T47D (cell line): ENCODE measurements at places on chromosomes 2 and 18.
A peak's percentile ranks its signal among the peaks of the same experiment; 100 is the strongest.

DNA sequence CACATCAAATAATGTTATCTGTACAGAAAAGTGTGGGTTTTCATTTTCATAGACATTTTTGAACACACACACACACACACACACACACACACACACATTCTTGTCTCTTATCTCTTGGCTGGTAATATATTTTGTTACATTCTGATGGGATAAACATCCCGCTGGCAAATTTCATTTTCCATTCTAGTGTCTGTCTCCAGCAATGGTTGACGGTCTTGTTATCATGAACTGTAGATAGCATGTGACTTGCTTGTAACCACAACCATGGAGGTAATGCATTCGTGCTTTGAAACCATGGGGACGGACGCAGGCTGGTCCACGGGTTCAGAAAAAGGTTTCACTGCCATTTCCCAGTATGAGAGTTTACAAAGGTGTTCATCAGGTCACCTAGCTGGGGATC, 156.4 kb downstream of the PPP1R1C start:
- DNase-seq = no peak

DNA sequence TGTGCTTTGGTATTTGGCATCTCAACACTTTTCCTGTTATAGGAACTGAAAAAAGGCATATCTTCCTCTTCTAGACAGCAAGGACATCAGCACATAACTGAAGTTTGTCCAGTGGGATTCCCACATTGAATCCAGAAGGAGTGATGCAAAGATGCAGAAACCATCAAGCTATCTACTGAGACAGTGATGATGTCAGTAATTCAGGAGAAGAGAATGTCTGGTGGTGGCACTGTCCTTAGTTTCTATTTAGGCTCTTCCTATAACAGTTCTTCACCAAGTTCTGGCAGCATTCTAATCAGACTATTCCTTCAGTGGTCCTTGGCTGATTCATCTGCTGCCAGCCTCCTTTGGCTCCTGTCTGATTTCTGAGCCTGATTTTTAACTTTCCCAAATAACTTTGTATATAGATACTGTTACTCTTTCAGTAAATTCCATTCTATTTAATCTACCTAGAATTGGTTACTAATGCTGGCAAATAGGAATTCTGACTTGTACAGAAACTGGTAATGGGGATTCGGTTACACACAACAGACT, 56.6 kb upstream of the AGPS start:
- DNase-seq = no peak

DNA sequence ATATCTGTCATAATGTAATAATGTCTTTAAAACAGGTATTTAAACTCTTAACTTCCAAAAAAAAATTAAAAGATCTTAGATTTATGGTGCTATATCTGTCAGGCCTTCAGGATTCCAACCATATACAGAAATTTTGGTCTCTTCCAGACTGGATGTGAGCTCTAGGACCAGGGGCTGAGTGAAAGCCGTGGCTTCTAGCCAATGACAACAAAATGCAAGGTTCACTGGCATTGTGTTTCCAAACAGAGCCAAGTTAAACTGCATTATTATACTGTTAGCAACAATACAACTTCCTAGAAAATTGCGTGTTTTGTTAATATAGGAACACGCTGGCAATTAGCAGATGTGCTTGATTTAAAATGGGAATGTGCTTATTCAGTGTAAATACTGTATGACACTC, 809.8 kb upstream of the SOX11 start:
- DNase-seq = no peak

GRCh38 chr2:112836163-112836560, 417 bp downstream of the IL1B start:
- DNase-seq = no peak

DNA sequence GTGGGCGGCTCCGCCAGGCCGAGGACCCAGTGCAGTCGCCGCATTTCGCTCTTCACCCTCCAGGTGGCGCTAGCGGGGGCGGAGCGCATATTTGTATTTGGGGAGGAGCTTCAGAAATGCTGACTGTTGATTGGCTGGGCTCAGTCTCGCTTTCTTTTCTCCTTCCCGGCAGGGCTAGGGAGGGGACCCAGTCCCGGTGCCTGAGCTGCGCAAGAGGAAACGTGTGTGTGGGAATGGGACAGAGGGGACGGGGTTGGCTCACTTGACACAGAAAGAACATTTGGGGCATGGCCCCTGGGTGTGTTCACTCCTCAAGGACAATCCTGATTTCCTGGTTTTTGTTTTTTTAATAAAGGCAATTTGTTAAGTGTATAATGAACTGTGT, 20.3 kb upstream of the DNMT3A start:
- peak; percentile 89 for DNase-seq

GRCh38 chr2:47487498-47487875, 84.5 kb downstream of the MSH2 start:
- no peak for DNase-seq

GRCh38 chr2:233146194-233146593, 86.1 kb downstream of the INPP5D start:
- no peak for DNase-seq

- DNase-seq = no peak
Observed at GRCh38 chr2:46954951-46955571, 39.5 kb upstream of the MCFD2 start.

DNA sequence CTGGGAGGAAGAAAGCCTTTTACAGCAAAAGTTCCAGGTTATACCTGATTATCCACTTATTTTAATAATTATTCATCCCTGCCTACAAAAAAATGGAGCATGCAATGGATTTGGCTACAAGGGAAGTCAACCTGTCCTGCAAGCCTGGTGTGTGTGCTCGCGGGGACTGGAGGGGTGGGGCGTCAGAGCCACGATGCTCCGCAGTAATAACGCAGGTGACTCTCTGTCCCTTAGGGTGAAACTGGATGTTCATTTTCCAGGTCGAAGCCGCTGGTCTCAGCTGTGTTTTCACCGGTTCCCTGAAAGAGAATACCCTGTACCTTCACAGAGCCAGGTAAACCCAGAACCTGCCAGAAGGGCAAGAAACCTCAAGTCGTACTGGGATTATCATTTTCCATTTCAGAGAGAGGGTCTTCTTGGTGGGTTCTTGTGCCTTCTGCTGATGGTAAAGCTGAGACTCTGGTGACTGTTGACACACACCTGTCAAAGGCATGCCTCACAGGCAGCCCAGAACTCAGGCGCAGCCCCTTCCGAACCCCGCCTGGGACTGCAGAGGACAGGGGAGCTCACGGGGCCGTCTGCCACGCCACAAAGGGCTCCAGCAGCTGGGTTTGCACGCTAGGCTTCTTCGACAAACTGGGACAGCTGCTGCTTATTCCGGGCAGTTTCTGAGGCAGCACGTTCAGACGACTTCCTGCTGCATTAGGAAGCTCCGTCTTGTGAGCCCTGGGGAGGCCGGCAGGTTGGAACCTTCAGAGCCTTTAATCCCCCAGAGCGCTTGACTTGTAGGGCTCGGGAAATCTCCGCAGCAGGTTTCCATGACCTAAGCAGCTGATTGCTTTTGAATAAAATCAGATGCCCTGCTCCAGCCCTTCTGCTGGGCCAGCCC, 58.6 kb downstream of the KCNG2 start:
- DNase-seq = peak; percentile 71

DNA sequence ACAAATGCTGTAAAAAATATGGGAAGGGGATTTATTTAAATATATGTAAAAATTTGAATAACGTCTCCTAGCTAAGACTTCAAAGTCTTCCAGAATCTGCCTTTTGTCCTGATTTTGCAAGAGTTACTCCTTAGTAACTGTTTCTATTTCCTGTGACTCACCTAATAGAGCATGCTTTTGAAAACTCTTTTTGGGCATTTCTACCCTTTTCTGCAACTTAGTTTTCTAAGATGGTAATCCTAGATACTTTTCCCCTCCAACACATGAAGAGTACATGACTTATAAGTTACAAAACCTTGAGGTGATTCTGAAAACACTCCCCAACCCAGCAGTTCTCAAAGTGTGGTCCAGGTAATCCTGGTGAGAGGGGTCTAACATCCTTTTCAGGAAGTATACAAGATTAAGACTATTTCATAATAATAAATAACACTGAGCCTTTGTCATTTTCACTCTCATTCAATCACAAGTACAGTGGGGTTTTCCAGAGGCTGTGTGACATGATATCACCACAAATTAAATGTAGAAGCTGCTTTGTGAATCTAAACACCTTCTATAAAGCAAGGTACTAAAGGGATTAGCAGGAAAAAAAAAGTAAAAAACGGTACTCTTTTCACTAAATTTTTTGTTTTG, 31.9 kb downstream of the PPP4R3B start:
- no peak for DNase-seq

DNA sequence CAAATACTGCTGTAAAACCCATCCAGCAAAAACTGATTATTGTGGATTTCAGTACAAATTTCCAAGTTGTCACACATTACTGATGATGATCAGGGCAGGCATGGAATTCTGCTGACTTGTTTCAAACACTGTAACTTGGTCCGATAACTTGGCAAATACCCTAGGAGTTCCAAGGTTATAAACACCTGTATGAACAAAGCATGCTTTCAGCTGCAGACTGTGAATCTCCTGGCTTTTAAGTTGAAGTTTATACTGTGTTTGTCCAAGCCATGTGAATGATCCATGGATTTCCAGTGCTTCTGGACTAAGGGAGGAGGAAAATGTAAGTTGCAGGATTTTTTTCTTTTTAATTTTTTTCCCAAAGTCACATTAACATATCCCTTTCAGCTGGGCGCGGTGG, 70.0 kb upstream of the SLC25A52 start:
- DNase-seq = no peak

- no peak for DNase-seq
Observed at GRCh38 chr2:20348542-20348941, 2.1 kb downstream of the PUM2 start.

DNA sequence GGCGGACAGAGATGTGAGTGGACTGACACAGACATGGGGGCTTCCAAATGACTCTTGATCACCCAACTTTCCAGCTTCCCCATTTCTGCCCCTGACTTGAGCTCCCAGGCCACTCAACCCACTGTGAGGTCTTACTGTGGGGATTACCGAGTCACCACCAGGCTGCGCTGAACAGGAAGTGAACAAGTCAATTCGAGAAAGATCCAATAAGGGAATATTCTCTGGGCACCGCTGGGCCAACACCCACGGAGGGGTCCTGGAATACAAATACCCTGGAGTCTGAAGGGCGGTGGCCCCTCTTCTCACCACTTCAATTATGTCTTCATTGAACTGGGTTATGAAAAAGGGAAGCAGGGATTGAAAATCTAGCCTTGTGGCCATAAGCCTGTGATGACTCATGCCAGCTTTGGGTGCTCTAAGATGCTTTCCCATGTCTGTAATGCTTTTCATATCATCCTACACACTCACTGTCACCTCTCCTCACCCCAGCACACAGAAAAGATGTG, 37.7 kb downstream of the BCL11A start:
- DNase-seq = no peak

DNA sequence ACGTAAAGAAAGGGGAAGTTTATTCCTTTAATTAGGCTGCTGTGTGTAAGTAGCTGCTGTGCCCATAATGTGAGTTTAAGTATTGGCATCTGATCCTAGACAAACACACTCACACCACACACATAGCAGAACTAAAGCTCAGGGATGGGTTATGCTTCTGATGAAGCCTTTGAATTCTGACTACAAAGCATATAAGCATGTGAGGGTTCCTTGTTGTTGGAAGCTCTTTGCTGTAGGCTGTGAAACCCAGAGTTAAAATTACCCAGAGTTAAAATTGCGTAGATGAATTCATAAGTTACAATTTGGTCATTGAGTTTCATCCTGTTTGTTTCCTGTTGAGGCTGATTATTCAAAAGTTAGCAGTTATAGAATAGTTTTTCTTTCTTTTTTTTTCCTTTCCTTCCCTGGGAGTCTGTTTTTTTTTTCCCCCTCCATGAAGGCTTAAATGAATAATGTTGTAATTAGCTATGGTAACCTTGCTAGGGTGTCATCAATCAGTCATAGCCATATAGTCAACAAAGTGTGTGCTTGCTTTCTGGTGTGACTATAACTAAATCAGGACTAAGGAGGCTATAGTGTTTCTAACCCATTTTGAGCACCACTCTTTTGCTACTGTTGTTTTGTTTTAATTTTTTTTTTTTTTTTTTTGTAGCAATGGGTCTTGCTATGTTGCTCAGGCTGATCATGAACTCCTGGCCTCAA, 426.1 kb downstream of the PARD3B start:
- no peak for DNase-seq

DNA sequence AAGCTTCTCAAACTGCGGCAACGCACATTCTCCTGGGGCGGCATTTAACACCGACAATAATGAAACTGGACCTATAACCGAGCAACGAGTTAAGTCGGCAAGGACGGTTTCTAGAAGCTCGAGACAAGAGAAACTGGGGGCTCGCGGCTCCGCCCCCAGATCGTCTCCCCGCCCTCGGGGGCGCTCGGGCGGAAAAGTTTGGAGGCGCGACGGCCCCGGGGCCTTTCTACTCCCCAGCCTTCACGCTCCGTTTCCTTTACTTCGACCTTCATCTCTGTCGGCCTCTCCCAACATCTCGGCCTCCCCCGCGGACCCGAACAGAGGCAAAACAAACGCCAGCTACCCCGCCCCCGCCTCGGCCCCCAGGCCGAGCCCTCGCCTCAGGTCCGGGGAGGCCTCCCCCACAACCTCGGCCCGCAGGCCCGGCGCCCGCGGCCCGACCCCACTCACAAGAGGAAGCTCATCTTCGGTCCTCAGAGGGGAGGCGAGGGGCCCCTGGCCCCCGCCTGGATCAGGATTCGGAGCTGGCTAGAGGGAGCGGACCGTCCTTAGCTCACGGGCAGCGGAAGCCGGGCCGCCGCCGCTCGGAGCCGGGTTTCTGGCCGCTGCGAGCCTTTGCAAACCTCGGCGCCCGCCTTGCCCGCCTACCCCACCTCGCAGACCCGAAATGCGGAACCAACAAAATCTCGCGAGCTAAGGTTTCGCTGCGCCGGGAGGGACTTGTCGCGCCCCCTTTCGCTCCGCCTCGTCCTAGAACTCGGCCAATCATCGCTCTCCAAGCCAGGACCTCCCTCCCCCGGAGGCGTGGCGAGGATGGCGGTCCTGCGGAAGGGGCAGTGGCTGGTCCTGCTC, at the start of gene MOB1A:
Gene MOB1A (minus strand): TSS at position 669 of the 852 bp plus-strand sequence. CDS start 205 bp downstream, at position 464.
- DNase-seq = peak; percentile 98

- DNase-seq = no peak
Observed at GRCh38 chr2:168789776-168790175, 12.7 kb upstream of the NOSTRIN start.

- DNase-seq = no peak
Observed at GRCh38 chr2:176424746-176425145, 155.5 kb downstream of the MTX2 start.

DNA sequence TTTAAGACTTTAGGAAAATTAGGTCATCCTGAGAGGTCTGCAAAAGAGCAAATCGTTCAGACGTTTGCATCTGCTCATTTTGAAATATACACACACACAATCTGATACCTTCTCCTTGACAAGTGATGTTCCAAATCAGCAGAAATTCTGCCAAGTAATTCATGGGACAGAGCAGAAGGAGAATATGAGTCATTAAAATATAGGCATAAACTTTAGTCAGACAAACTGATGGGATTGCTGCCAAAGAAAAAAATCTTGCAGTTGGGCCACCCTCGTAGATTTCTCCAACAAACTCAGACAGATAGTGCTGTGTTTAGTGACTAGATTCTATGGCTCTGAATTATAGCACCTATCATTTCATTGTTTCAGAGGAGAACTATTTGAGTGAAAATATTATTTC, 336.3 kb downstream of the NYAP2 start:
- DNase-seq = no peak

GRCh38 chr2:38108907-38109731, 33.2 kb upstream of the CYP1B1 start:
- DNase-seq = no peak
